ENCODE measurements at places on chromosomes 11 and 22. TPM values are rescaled to one million over a fixed set of nuclear protein-coding genes. Genes with fewer than 3 reads are reported as not detected.

GRCh38 chr11:35096723-35097122 lies 42.2 kb upstream of the CD44 start:
- H3K27ac ChIP-seq, result no peak overlapping the region
- H3K36me3 ChIP-seq, result no peaks in the 10 kb centered on the region
- no peaks in the 10 kb centered on the region for H3K27me3 ChIP-seq
- peaks cover 23% of the 10 kb centered on the region for H3K4me1 ChIP-seq
- H3K4me3 ChIP-seq, result no peak overlapping the region
- DNase-seq, result no peak

Gene IL18
- 1.6 TPM for total RNA-seq

Gene ZNF214
- 0.96 TPM for total RNA-seq

DNA sequence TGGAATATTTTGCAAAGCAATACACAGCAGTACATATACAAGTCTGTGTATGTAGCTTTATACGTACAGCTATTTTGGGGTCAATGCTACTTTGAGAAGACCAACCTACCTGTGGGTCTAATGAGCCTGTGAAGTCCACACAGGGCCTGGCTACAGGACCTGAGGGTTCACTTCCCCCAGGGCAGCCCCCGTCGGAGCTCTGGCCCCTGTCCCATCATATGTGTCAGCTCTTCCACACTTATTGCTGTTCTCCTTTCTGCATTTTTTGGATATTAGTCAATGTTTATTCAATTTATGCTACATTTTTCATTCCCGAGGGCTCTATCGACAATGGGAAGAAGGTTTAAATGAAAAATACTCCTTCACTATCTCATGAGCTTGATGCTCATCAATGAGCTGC lies 1473.6 kb downstream of the BRD1 start:
- H3K4me3 ChIP-seq, result no peak overlapping the region
- no peak for DNase-seq
- H3K27me3 ChIP-seq, result peaks cover 100% of the 10 kb centered on the region
- H3K36me3 ChIP-seq, result no peaks in the 10 kb centered on the region

Gene MORC2
- 18.0 TPM for total RNA-seq

GRCh38 chr11:76714493-76714892 lies 43.9 kb upstream of the LRRC32 start:
- no peaks in the 10 kb centered on the region for H3K27me3 ChIP-seq
- no peaks in the 10 kb centered on the region for H3K4me1 ChIP-seq
- no peak overlapping the region for H3K4me3 ChIP-seq
- H3K36me3 ChIP-seq, result no peaks in the 10 kb centered on the region
- no peak overlapping the region for H3K27ac ChIP-seq

All from left ventricle myocardium inferior (tissue), 1 donor.